ENCODE measurements at places on chromosomes 11 and 22. TPM values are rescaled to one million over a fixed set of nuclear protein-coding genes. Genes with fewer than 3 reads are reported as not detected.

- no peak overlapping the region for H3K27ac ChIP-seq
- H3K4me1 ChIP-seq: no peaks in the 10 kb centered on the region
- H3K4me3 ChIP-seq: no peak overlapping the region
- H3K36me3 ChIP-seq: no peaks in the 10 kb centered on the region
- no peaks in the 10 kb centered on the region for H3K27me3 ChIP-seq
Measured at GRCh38 chr11:129592191-129592590, 216.5 kb downstream of the BARX2 start.

- no peaks in the 10 kb centered on the region for H3K36me3 ChIP-seq
- no peaks in the 10 kb centered on the region for H3K27me3 ChIP-seq
Measured at GRCh38 chr22:44780876-44781449, 28.6 kb downstream of the ARHGAP8 start.

- DNase-seq: no peak
- no peaks in the 10 kb centered on the region for H3K27me3 ChIP-seq
- H3K4me1 ChIP-seq: no peaks in the 10 kb centered on the region
- H3K27ac ChIP-seq: no peak overlapping the region
Measured at GRCh38 chr11:129766898-129767604, 48.6 kb upstream of the TMEM45B start.

ARHGAP20 gene
- 0.30 TPM for total RNA-seq

- H3K4me3 ChIP-seq: no peak overlapping the region
- H3K27ac ChIP-seq: no peak overlapping the region
- DNase-seq: peak; percentile 67
Measured at GRCh38 chr11:123577081-123577598, 77.3 kb downstream of the SCN3B start.

DNA sequence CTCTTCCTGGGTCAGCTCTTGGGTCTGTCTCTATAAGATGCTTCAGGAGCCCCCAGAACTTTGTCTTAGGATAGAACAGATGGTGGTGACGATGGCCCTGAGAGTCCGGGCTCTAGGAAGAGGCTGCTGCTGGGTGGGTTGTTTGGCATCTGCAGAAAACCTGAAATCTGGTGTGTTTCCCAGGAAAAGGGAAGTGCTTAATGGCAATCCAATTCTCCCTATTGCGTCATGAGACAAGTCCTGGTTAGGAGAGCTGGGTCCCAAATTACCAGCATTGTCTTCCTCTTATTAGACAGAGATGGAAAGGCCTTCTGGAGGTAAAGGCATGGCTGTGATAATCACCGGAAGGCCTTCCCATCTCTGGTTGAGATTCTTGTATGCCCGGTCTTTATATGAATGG lies 48.9 kb upstream of the GRAMD1B start:
- no peak overlapping the region for H3K4me3 ChIP-seq
- no peaks in the 10 kb centered on the region for H3K27me3 ChIP-seq
- H3K27ac ChIP-seq: no peak overlapping the region
- H3K4me1 ChIP-seq: no peaks in the 10 kb centered on the region
- DNase-seq: no peak

- no peak for DNase-seq
- H3K4me1 ChIP-seq: peaks cover 16% of the 10 kb centered on the region
- no peak overlapping the region for H3K27ac ChIP-seq
- no peaks in the 10 kb centered on the region for H3K36me3 ChIP-seq
- H3K4me3 ChIP-seq: no peak overlapping the region
Measured at GRCh38 chr11:114027926-114028325, 31.6 kb upstream of the ZBTB16 start.
